Natural killer cell treated with Interleukin-12 subunit alpha and Interleukin-12 subunit beta and Interleukin-15 and Interleukin-18, amount 100 ng/mL, for 72 hours (primary cell): ENCODE measurements at places on chromosomes 1 and 21.

- no peaks in the 10 kb centered on the region for H3K27me3 ChIP-seq
- no peak overlapping the region for H3K4me3 ChIP-seq
- peak overlapping the region; percentile 39 for H3K27ac ChIP-seq
- no peaks in the 10 kb centered on the region for H3K4me1 ChIP-seq
- no peak for DNase-seq
Observed at GRCh38 chr21:45917241-45917640, 64.3 kb upstream of the COL6A1 start.

DNA sequence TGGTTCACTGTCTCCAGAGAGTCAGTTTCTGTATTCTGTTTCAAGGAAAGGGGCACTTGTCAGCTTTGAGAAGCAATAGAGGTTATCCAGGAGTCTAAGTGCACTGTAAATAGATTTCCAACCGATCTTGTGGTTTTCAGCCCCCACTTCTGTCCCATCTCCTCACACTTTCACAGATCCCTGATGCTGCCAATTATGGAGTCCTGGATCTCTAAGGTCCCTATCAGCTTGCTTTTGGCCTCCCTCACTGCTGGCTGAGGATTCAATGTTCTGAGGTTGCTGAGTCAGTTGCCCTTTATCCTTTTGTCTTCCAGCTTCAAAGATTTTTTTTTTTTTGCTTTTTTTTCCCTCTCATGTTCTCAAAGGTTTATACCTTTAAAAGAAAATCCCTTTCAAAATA is 98.4 kb downstream of the DIRAS3 start:
- no peaks in the 10 kb centered on the region for H3K4me1 ChIP-seq
- no peak overlapping the region for H3K27ac ChIP-seq
- no peak overlapping the region for H3K4me3 ChIP-seq
- DNase-seq: no peak
- H3K27me3 ChIP-seq: peaks cover 2% of the 10 kb centered on the region

DNA sequence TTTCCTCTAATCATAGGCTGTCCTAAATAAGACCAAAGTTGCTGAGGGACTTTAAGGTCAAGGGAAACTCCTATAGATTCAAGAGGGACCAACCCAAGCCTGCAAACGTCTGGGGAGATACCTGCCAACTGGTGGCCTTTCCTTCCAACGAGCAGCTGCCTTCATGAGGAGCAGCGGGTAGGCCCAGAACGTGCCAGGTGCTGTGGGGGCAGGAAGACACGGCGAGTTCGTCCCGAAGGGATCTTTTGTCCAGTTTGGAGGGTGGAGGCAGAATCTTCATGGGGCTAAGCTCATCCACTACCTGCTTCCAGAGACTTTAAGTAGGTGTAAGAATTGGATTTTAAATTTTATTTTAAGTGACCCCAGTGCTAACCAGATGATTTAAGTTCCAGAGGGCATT is 26.0 kb upstream of the SLC26A9 start:
- no peak for DNase-seq
- H3K4me3 ChIP-seq: no peak overlapping the region
- no peaks in the 10 kb centered on the region for H3K36me3 ChIP-seq
- H3K4me1 ChIP-seq: peaks cover 15% of the 10 kb centered on the region

GRCh38 chr1:94648225-94649007 is 106.9 kb upstream of the F3 start:
- H3K27me3 ChIP-seq: peaks cover 20% of the 10 kb centered on the region
- no peaks in the 10 kb centered on the region for H3K36me3 ChIP-seq
- no peak overlapping the region for H3K27ac ChIP-seq
- H3K4me3 ChIP-seq: no peak overlapping the region
- peaks cover 2% of the 10 kb centered on the region for H3K4me1 ChIP-seq

GRCh38 chr1:220300442-220301121 is 28.3 kb upstream of the RAB3GAP2 start:
- no peak overlapping the region for H3K4me3 ChIP-seq
- no peaks in the 10 kb centered on the region for H3K36me3 ChIP-seq
- H3K27ac ChIP-seq: no peak overlapping the region
- H3K4me1 ChIP-seq: no peaks in the 10 kb centered on the region
- peaks cover 26% of the 10 kb centered on the region for H3K27me3 ChIP-seq
- no peak for DNase-seq

DNA sequence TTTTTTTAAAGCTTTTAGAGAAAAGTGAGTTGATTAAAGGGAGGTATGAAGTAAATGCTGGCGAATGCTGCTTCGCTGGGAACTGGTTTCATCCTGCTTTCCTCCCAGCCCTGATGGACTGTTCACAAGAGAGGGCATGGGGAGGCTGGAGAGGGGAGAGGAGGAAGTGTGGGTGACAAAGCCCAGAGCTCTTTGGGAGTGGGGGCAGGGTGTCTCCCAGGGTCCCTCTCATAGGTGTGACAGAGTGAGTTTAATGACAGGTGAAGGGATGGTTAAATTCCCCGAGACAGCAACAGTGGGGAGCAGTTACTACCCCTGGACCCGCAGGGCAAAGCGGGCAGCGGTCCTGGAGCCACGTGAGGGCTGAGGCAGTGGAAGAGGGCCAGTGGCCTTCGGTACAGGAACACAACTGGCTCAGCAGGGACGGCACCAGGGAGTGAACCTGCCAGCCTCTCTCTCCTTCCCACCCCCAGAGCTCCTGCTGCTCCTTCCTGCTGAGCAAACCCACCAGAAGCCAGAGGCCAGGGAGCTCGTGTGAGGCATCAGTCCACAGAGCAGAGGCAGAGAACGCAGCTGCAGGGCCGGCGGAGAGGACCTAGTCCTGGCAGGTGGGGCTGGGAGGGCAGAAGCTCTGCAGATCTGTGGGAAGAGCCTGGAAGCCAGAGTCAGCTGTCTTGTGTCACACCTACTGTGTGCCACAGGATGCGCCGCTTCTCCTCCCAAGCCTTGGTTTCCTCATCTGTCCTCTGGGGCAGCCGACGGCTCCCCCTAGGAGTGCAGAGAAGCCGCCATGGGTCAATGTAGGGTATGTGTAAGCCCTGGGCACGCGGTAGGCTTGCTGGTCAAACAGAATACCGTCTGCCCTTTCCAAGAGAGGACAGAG is 20.9 kb upstream of the LRP8 start:
- no peak overlapping the region for H3K27ac ChIP-seq
- DNase-seq: no peak
- H3K4me1 ChIP-seq: no peaks in the 10 kb centered on the region
- H3K27me3 ChIP-seq: no peaks in the 10 kb centered on the region
- H3K36me3 ChIP-seq: no peaks in the 10 kb centered on the region

DNA sequence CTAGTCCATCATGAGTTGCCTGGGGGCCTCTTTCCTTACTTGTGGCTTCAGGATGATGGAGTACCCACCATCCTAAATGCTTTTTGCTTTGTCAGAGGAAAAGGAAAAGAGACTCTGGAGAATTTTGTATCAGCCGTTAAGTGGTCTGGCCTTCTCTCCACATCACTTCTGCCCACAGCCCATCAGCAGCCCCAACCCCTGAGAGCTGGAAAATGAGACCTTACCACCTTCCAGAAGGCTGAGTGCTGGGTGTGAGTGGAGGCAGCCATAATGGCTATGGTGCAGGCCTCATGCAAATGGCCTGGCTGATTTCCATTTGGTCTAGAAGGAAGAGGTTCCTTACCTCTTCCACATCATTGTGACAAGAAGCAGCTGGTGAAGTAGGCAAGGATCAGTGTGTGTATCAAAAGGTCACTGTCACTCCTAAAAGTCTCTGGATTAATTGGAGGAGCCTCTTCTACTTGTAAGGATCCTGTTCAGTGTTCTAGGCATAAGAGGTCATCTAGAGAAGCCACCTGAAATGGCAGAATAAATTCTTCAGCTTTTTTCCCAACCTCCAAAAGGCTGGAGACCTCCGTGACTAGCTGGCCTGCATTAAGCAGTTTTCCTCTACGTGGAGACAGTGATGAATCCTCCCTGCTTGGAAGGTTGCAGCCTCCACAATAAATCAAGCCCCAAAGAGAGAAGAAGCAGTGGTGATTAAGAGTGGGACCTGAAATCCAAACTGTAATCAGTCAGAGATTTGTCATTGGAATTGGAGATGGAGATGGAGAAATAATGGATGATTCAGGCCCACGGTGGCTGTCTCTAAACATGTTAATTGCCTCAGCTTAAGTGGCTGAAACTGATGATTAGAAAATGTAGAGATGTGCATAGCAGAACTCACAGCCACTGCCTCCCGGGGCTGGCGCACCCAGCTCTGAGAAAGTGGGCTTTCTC is 111.5 kb downstream of the CNIH3 start:
- no peaks in the 10 kb centered on the region for H3K36me3 ChIP-seq
- no peak for DNase-seq
- no peak overlapping the region for H3K4me3 ChIP-seq

- no peak for DNase-seq
- H3K36me3 ChIP-seq: peaks cover 10% of the 10 kb centered on the region
- no peak overlapping the region for H3K4me3 ChIP-seq
- no peak overlapping the region for H3K27ac ChIP-seq
- no peaks in the 10 kb centered on the region for H3K27me3 ChIP-seq
Observed at GRCh38 chr1:20903437-20903836, 116.3 kb upstream of the HP1BP3 start.

DNA sequence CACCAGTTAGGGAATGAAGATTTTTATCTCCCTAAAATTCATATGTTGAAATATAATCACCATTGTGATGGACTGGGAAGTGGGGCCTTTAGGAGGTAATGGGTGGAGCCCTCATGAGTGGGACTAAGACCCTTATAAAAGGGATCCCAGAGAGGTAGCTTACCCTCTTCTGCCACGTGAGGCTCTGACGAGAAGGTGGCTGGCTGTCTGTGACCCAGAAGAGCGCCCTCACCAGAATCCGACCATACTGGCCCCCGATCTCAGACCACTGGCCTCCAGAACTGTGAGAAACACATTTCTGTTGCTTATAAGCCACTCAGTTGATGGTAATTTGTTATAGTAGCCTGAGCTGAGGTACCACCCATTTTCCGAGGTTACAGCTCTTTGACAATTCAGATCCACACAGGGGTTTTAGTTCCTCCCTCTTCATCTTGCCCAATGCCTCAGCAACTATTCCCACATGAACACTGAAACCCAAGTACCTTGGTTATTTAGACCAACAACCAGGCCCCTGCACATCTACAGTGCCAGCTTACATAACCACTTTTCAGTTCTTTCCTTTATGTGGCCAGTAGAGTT is 27.6 kb upstream of the HUNK start:
- no peak overlapping the region for H3K4me3 ChIP-seq
- no peaks in the 10 kb centered on the region for H3K4me1 ChIP-seq
- no peaks in the 10 kb centered on the region for H3K36me3 ChIP-seq

DNA sequence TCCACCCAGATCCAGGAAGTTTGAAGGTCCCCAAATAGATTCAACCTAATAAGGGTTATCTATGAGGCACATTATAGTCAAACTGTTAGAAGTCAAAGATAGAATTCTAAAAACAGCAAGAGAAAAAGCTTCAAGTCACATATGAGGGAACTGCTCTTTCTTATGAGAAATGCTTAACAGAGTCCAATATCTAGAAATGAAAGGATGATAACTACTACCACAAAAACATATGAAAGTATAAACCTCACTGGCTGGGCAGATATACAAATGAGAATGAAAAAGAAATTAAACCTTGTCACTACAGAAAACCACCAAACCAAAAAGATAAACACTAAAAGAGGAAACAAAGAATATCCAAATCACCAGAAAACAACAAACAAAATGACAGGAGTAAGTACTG is 201.8 kb downstream of the KCNH1 start:
- H3K27me3 ChIP-seq: peaks cover 25% of the 10 kb centered on the region
- no peak for DNase-seq
- no peak overlapping the region for H3K27ac ChIP-seq
- H3K4me3 ChIP-seq: no peak overlapping the region
- no peaks in the 10 kb centered on the region for H3K4me1 ChIP-seq
- H3K36me3 ChIP-seq: no peaks in the 10 kb centered on the region

GRCh38 chr1:76289692-76290091 is 215.1 kb downstream of the ST6GALNAC3 start:
- H3K36me3 ChIP-seq: no peaks in the 10 kb centered on the region
- no peaks in the 10 kb centered on the region for H3K27me3 ChIP-seq
- DNase-seq: no peak
- no peak overlapping the region for H3K4me3 ChIP-seq

DNA sequence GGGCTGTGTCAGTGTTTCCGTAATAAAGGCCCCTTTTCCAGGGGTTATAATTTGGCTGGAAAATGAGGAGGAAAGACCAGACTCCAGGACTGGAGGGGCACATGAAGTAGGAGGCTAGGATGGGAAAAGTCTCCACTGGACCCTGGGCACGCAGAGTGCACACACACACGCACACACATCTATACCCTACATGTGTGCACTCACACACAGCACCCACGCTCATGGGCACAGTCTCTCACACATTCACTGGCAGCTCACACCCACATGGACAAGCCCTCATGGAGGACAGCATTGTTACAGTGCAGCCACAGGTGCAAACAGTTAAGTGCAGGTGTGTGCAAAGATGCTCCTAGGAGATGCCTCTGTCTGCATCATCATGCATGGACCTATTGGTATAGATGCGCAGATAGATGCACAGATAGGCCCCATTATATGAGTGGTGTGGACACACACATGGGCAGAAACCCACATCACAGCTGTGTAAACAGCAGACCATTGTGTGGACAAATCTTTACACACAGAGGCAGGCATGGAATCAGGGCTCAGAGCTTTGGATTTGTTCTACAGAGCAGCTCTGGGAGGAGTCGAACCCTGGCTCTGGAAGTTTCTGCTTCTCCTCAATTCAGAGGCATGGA is 9.1 kb upstream of the RUNX3 start:
- H3K4me1 ChIP-seq: peaks cover 22% of the 10 kb centered on the region
- no peak overlapping the region for H3K4me3 ChIP-seq
- H3K27me3 ChIP-seq: no peaks in the 10 kb centered on the region
- H3K36me3 ChIP-seq: peaks cover 9% of the 10 kb centered on the region
- peak overlapping the region; percentile 10 for H3K27ac ChIP-seq

DNA sequence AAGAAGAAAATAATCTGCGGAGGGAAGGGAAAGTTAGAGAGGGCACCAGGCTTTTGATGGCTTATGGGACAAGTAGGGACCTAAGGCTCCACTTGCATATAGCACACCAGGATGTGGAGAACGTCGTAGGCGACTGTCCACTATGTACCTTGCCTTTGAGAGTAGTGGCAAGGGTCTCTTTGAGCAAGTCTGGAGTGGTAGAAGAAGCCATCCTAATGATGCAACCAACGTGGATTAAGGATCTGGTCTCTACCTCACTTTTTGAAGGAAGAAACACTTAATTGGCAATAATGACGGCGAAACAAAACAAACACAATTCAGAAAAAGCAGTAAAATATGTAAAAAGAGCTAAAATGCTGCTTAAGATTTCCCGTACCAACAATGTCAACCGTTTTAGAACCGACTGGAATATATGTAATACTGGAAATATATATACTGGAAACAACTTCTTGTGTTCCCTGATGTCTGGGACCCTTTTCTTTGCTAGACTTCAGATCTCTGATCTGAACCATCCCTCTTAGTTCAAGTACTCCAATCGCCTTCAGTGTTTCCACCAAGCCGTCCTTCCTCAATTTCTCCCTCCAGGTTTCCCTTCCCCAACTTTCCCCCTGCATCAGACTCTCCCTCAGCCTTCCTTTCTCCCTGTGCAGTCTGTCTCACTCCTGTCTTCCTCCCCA is 821 bp upstream of the KHDRBS1 start:
- H3K4me3 ChIP-seq: peak overlapping the region; percentile 90
- no peak for DNase-seq

- H3K27me3 ChIP-seq: no peaks in the 10 kb centered on the region
- DNase-seq: no peak
- no peak overlapping the region for H3K4me3 ChIP-seq
- peaks cover 6% of the 10 kb centered on the region for H3K36me3 ChIP-seq
- no peaks in the 10 kb centered on the region for H3K4me1 ChIP-seq
Observed at GRCh38 chr1:186722711-186723309, 42.6 kb upstream of the PTGS2 start.

- H3K27ac ChIP-seq: no peak overlapping the region
- no peak overlapping the region for H3K4me3 ChIP-seq
- H3K4me1 ChIP-seq: no peaks in the 10 kb centered on the region
- DNase-seq: no peak
Observed at GRCh38 chr21:27550287-27550686, 583.4 kb upstream of the ADAMTS5 start.
